ENCODE measurements at places on chromosomes 16 and 17. TPM values are rescaled to one million over a fixed set of nuclear protein-coding genes. Genes with fewer than 3 reads are reported as not detected.

- peaks cover 28% of the 10 kb centered on the region for H3K4me1 ChIP-seq
- H3K27me3 ChIP-seq = peaks cover 42% of the 10 kb centered on the region
- DNase-seq = no peak
- peak overlapping the region; percentile 39 for H3K4me3 ChIP-seq
- H3K27ac ChIP-seq = no peak overlapping the region
Measured at GRCh38 chr16:50694206-50694605, 800 bp downstream of the NOD2 start.

Gene HLF
- 3.3 TPM for total RNA-seq

Gene PRDM7
- total RNA-seq = not detected

GRCh38 chr16:55566432-55567175 lies at the start of gene CAPNS2:
Gene CAPNS2 (plus strand): TSS chr16:55566684. CDS start chr16:55566757, 73 bp downstream.
- H3K36me3 ChIP-seq = no peaks in the 10 kb centered on the region
- no peak within 1 kb of the TSS for H3K27ac ChIP-seq
- H3K4me3 ChIP-seq = no peak within 1 kb of the TSS
- no peaks in the 10 kb centered on the region for H3K27me3 ChIP-seq

DNA sequence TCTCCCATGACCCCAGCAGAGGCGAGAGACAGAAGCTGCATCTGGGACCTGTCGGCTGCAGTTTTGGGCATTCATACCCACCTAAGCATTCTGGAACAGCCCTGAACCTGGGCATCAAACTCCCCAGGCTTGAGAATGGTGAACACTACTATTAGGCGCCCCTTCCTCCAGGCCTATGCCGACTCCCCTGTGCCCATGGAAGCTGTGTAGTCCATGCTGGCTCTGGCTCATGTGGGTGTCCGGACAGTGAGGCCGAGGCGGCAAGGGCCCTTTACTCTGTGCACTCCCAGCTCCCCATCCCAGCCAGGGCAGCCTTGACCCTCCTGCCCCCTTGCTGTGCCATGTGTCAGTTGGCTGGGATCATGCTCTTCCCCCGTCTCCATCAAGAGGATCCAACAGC lies 89.0 kb upstream of the TOB1 start:
- peaks cover 16% of the 10 kb centered on the region for H3K4me1 ChIP-seq
- no peak for DNase-seq
- H3K4me3 ChIP-seq = no peak overlapping the region
- peaks cover 11% of the 10 kb centered on the region for H3K36me3 ChIP-seq

Gene FLYWCH1
- total RNA-seq = 34.8 TPM

Gene KCNH6
- not detected for total RNA-seq

Gene HOXB8
- total RNA-seq = 30.9 TPM

DNA sequence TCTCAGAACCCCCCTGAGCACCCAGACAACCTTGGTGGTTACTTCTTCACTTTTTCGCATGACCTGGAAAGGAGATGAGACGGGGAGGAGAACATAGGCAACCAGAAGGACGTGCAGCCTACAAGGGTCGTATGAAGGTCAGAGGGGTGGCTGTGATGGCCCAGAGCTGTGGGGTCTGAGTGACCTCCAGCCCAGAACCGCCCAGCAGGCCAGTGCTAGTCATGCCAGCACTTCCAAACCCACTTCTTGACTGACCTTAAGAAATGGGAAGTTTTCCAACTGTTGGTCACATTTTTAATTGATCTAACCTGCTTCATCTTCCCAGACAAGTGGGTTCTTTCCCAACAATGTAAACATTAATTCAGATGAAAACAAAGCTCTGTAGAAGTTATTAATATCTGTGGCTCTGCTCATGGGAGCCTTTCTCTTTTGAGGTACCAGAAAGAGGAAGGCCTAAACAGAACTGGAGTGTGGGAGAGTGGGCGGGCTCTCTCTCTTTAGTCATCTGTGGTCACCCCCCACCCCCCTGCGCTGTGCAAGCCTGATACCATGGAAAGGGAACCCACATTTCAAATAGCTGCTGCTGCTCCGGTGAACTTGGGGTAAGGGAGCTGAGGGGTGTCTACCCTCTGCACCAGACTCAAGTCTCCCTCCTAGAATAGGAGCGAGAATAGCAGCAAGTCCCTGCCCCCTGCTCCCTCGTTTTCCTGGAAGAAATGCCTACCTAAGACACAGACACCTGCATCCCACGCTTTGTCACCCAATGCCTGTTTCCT lies 101.6 kb downstream of the RAB11FIP4 start:
- DNase-seq = no peak
- peaks cover 47% of the 10 kb centered on the region for H3K4me1 ChIP-seq
- H3K27ac ChIP-seq = no peak overlapping the region
- no peaks in the 10 kb centered on the region for H3K27me3 ChIP-seq
- peaks cover 14% of the 10 kb centered on the region for H3K36me3 ChIP-seq
- H3K4me3 ChIP-seq = no peak overlapping the region

Gene C17orf67
- 4.6 TPM for total RNA-seq

Gene EPX
- not detected for total RNA-seq

GRCh38 chr17:81261096-81261495 lies 22.0 kb downstream of the NDUFAF8 start:
- peaks cover 41% of the 10 kb centered on the region for H3K36me3 ChIP-seq
- H3K27ac ChIP-seq = no peak overlapping the region

DNA sequence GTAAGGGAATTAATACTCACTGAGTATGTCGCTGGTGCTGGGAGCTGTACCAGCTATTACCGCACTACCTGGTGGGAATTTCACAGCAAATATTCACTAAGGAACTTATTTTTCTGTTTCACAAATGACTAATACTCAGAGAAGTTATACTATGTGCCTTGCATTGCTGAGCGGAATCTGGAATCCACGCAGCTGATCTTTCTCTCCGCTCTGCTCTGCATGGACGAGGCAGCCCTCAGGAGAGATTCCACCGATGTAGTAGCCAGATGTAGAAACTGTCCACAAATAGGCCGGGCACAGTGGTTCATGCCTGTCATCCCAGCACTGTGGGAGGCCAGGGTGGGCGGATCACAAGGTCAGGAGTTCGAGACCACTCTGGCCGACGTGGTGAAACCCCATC lies 17.1 kb downstream of the NME3 start:
- no peaks in the 10 kb centered on the region for H3K27me3 ChIP-seq
- H3K4me3 ChIP-seq = no peak overlapping the region
- H3K36me3 ChIP-seq = peaks cover 49% of the 10 kb centered on the region
- no peak overlapping the region for H3K27ac ChIP-seq

- H3K27me3 ChIP-seq = no peaks in the 10 kb centered on the region
- no peak for DNase-seq
- H3K4me1 ChIP-seq = peaks cover 6% of the 10 kb centered on the region
- H3K36me3 ChIP-seq = no peaks in the 10 kb centered on the region
Measured at GRCh38 chr16:80065541-80065940, 465.0 kb upstream of the MAF start.

Gene NLRC3
- 0.42 TPM for total RNA-seq

GRCh38 chr17:10036511-10037061 lies 131.5 kb upstream of the RCVRN start:
- H3K4me3 ChIP-seq = no peak overlapping the region
- peak; percentile 2 for DNase-seq
- H3K36me3 ChIP-seq = no peaks in the 10 kb centered on the region
- no peaks in the 10 kb centered on the region for H3K27me3 ChIP-seq
- H3K4me1 ChIP-seq = no peaks in the 10 kb centered on the region

GRCh38 chr17:38719289-38719942 lies 10.7 kb upstream of the CISD3 start:
- H3K4me1 ChIP-seq = no peaks in the 10 kb centered on the region
- H3K27ac ChIP-seq = no peak overlapping the region
- DNase-seq = no peak
- H3K36me3 ChIP-seq = peaks cover 87% of the 10 kb centered on the region
- no peak overlapping the region for H3K4me3 ChIP-seq
- no peaks in the 10 kb centered on the region for H3K27me3 ChIP-seq

DNA sequence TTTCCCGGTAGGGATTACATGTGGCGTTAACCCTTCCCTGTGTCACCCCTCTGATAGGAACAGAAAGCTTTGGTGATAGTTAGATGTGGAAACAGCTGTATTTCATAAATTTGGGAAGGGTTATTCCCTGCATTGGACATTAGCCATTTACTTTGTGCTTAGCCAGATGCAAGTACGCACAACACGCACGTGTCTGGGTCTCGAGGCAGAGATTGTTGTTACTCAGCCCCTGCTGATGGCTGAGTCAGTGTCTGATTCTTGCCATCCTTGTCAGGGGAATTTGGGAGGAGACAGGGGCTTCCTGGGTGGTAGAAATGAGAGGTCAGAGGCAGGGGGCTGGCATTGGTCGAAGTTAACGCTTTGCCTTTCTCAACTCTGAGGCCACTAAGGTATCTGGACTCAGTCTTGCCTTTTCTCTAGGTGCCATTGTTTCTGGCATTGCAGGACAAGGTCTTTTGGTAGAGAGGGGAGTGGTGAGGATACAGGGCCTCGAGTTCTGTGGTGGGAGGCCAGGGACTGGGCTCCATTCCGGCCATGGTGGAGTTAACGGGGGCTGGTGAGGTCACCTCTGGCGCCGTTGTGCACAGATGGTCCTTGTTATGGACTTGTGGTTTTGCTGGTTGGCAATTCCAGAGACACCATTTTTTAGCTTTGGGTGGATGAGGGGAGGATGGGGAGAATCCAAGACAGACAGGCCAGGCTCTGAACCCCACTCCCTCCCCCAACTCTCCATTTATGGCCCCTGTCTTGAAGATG lies 8.2 kb downstream of the MMP2 start:
- H3K4me3 ChIP-seq = no peak overlapping the region
- no peak overlapping the region for H3K27ac ChIP-seq
- no peaks in the 10 kb centered on the region for H3K36me3 ChIP-seq
- H3K4me1 ChIP-seq = no peaks in the 10 kb centered on the region
- peaks cover 81% of the 10 kb centered on the region for H3K27me3 ChIP-seq

DNA sequence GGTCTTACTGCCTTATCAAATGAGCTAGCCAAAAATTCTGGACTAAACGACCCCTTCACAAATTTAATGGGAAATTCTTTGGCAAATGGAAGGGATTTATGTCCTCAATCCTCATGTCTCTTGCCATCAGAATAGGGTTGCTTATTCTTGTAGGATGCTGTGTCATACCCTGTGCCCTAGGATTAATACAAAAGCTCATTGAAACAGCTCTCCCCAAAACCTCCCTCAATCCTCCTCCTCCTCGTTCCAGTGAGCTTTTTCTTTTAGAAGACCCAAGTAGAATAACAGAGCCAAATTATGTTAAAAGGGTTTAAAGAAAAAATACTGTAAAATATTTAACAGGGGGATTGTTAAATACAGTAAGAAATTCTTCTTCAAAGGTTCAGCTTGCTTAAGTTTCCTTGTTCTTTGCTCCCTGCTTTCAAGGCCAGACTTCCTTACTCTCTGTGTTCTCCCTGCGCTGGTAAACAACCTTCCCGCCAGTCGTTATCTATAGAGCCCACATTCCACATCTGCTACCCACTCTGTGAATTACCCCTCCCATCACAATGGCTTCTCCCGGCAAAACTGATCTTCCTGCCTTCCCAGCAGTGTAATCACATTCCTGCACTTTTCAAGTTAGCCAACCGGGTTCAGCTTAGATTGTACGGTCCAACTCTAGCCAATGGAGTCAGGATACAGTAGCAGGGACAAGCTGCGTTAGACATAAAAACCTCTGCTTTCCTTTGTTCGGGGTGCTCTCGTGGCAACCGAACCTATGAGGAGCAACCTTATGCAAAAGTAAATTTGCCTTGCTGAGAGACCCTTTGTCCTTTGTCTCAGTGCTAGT lies 9.7 kb downstream of the HPR start:
- peaks cover 14% of the 10 kb centered on the region for H3K27me3 ChIP-seq
- H3K27ac ChIP-seq = no peak overlapping the region

GRCh38 chr16:49183911-49184310 lies 97.7 kb downstream of the CBLN1 start:
- H3K4me1 ChIP-seq = no peaks in the 10 kb centered on the region
- H3K36me3 ChIP-seq = no peaks in the 10 kb centered on the region
- DNase-seq = peak; percentile 7
- H3K27me3 ChIP-seq = no peaks in the 10 kb centered on the region

DNA sequence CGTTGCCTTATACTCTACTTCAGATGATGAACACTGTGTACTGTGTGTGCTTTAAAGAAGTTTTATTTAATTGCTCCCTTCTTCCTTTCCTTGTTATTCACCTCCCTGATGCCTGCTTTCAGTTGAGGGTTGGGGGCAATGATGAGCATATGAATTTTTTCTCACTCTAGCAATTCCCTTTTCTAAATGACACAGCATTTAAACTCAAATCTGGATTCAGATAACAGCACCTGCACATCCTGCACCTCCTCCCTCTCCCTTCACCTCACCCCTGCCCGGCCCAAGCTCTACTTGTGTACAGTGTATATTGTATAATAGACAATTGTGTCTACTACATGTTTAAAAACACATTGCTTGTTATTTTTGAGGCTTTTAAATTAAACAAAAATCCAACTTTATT lies 13.0 kb upstream of the PNPO start:
- peaks cover 23% of the 10 kb centered on the region for H3K36me3 ChIP-seq
- no peaks in the 10 kb centered on the region for H3K4me1 ChIP-seq
- H3K27me3 ChIP-seq = no peaks in the 10 kb centered on the region
- peak overlapping the region; percentile 3 for H3K27ac ChIP-seq

Gene CD300E
- total RNA-seq = not detected

Gene CNEP1R1
- total RNA-seq = 23.2 TPM

Gene KRTAP4-1
- total RNA-seq = not detected

DNA sequence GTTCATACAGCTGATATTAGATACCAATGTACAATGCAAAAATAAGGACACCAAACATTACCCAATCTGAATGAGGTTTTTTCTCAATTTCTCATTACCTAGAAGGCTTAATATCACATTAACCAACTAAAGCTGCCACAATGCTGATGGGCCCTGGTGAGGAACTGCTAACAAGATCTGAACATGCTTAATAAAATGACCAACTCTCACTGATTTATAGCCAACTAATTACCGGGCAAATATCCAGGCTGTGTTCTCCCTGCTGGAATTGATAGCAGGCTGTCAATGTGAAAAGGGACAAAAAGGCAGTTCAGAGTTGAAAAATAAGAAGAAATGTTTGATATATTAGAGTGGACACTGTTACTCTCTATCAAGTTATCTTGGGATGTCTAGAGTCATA lies 124.6 kb downstream of the TOX3 start:
- no peaks in the 10 kb centered on the region for H3K36me3 ChIP-seq
- no peak for DNase-seq
- no peak overlapping the region for H3K27ac ChIP-seq
- H3K27me3 ChIP-seq = no peaks in the 10 kb centered on the region

Gene NEK8
- total RNA-seq = 11.4 TPM

Gene GGT6
- total RNA-seq = 1.1 TPM

DNA sequence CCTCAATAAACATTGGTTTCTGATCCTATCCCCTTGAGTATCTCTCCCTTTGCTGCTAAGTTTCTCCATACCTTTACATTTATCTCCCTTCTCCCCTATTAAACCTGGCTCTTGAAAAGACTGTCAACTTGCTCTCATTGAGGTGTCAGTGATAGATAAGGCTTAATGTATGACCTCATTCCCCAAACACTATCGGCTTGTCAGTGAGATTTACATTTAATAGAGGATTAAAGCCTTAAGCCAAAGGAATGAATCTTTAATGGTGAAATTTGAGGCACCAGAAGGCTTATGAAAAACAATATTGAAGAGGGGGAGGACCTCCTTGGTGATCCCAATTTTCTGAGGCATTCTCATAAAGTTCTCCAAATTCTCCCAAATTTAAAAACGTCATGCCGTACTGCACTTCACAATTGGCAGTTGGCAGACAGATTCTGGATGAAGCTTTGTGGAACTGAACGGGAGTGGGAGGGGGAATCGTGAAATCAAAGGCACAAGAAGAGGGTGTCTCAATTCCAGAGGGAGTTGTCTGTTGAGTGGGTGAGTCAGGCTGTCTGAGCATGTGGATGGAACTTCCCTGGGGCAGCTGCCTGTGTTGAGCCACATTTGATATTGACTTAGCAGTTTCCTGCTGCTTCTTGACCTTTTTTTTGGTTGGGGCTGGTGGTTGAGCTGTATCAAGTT lies 478.8 kb downstream of the NPIPA7 start:
- H3K36me3 ChIP-seq = no peaks in the 10 kb centered on the region
- H3K27me3 ChIP-seq = peaks cover 13% of the 10 kb centered on the region
- H3K4me1 ChIP-seq = no peaks in the 10 kb centered on the region
- DNase-seq = no peak
- no peak overlapping the region for H3K27ac ChIP-seq
- H3K4me3 ChIP-seq = no peak overlapping the region

GRCh38 chr17:4810696-4811290 lies 3.8 kb downstream of the PLD2 start:
- H3K4me3 ChIP-seq = no peak overlapping the region

Measured in Calu3 (cell line).